ENCODE measurements at places on chromosomes 12 and 14.

GRCh38 chr14:100072783-100073346 is 7.6 kb downstream of the EVL start:
- no peak for DNase-seq

DNA sequence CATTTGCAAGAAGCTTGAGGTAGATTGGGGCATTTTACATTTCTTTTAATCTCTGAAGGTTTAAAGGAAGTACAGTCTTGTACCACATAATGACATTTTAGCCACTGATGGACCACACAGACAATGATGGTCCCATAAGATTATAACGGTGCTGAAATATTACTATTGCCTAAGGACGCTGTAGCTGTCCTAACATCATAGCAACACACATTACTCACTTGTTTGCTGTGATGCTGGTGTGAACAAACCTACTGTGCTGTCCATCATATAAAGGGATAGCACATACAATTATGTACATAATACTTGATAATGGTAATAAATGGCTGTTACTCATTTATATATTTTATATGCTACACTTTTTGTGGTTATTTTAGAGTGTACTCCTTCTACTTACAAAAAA is 127.1 kb upstream of the CPNE8 start:
- no peak for DNase-seq

- DNase-seq = no peak
Observed at GRCh38 chr12:19088606-19089005, 40.9 kb upstream of the PLEKHA5 start.

GRCh38 chr12:22729957-22730443 is 105.0 kb downstream of the ETNK1 start:
- DNase-seq = no peak

DNA sequence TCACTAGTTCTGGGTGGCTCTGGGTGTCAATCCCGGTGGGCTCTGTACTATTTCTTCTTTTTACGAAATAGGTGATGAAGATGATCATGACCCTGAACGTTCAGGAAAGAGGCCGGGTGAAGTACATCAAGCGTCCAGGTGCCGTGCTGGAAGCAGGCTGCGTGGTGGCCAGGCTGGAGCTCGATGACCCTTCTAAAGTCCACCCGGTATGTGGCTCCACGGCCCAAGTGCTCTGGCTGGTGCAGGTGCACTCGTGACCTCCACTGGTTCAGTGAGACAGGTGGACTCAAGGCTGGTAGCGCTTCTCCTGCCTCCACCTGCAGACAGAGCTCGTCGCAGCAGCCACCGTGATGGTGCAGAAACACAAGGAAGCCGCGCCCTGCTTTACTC is 85.1 kb downstream of the ACACB start:
- no peak for DNase-seq

- DNase-seq = no peak
Observed at GRCh38 chr12:18681818-18682217, 56.0 kb downstream of the PLCZ1 start.

DNA sequence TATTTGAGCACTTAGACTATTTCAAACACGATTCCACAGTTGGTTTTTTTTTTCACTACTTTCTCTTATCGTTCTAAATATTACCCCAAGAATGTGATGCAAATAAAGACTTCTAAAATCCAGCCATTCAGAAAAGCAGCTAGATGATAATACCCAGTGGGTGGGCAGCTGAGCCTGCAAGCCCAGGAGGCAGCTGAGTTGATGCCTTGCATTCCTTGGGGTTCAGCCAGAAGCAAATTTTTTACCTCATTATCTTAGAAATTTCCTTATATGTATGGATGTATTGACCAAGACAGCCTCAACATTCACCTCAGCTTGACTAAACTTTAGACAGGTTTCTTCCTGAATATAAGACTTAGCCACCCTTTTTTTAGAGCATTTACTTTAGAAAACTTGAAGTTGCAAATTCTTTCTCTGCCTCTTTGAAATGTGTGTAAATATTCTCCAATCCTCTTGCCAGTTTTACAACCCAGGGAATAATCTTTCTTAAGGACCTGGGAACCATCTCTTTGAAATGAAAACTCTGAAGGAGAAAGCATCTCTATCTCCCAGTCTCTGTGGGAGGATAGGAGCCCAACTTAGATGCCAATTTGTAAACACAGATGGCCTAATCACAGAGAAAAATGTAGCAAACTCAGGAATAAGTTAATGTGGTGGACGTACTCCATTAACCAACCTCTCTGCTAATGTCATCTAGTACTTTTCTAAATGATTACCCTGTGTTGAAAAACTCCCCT is 52.2 kb upstream of the ANP32D start:
- DNase-seq = no peak

GRCh38 chr14:59325906-59326305 is 137.4 kb downstream of the DAAM1 start:
- DNase-seq = no peak

DNA sequence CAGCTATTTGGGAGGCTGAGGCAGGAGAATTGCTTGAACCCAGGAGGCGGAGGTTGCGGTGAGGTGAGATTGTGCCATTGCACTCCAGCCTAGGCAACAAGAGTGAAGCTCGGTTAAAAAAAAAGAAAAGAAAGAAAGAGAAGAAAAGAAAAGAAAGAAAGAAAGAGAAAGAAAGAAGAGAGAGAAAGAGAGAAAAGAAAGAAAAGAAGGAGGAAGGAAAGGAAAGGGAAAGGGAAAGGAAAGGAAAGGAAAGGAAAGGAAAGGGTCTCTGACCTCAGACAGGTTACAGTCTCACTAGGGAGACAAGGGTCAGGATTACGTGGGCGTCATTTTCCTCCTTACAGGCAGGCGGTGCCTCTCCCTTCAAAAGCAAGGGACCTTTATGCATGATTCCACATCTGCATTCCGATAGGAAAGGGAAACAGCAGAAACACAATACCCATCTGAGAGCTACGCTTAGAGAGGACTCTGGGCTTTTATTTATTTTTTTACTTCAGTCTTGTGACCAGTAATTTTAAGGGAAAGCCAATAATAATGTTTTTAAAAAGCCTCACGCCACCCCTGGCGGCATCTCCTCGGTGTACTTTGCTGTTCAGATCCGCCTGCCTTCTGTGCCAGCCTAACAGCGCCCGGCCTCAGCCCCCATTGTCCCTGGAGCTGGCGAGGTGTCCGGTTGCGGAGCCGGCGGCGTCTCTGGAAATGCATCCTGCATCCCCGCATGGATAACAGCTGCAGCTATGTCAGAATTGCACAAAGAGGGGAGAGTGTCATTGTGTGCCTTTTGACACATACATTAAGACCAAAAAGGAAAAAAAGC is 945 bp upstream of the HIP1R start:
- DNase-seq = no peak

Data from tibial nerve (tissue), 4 donors.